Lower leg skin (tissue), 4 donors: ENCODE measurements at places on chromosomes 7 and 10.

DNA sequence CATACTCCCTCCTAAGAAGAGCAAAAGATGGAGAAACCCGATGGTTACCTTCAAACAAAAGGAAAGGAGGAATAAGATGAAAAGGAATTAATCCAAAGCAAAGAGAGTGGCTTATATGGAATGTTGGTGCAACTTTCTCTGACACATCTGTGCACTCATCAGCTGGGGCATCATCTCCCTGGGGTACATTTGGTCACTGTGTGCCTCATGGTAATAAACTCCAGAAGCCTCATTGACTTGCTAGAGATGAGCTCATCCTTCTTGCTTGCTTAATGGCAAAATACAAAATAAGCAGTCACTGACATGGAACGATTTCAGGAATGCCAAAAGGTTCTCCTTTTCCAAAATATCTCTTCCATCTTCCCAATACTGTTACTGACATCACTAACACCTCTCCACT is 22.5 kb downstream of the CAV1 start:
- DNase-seq, result no peak

DNA sequence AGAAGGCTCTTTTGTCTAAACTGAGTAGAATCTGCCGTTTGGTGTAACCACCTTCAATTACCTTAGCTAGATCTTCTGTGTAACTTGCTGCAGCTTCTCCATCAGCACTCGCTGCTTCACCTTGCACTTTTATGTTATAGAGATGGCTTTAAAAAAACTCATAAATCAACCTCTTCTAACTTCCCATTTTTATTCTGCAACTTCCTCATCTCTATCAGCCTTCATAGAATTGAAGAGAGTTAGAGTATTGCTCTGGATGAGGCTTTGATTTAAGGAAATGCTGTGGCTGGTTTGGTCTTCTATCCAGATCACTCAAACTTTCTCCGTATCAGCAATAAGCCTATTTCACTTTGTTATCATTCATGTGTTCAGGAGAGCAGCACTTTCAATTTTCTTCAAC is 1131.9 kb upstream of the CELF2 start:
- no peak for DNase-seq

GRCh38 chr7:36600869-36601530 is 123.3 kb downstream of the AOAH start:
- no peak for DNase-seq

- DNase-seq, result peak; percentile 37
Measured at GRCh38 chr7:158595068-158595467, 7.4 kb upstream of the PTPRN2 start.

DNA sequence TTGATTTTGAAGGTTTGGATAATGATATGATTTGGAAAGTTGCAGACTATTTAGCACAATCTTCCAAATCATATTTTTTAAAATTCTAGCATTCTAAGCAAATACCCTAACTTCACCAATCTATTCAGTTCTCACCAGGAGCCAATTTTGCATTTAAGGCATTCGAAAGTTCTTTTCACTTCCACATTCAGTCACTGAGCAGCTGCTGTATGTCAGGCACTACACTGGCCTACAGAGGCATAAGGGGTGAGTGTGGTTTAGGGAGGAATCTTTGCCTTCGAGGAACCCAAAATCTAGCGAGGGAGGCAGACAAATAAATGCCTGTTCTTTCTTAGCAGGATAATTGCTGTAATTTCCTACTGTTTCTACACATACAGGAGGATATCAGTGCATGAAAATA is 10.7 kb upstream of the UCN3 start:
- DNase-seq, result no peak

DNA sequence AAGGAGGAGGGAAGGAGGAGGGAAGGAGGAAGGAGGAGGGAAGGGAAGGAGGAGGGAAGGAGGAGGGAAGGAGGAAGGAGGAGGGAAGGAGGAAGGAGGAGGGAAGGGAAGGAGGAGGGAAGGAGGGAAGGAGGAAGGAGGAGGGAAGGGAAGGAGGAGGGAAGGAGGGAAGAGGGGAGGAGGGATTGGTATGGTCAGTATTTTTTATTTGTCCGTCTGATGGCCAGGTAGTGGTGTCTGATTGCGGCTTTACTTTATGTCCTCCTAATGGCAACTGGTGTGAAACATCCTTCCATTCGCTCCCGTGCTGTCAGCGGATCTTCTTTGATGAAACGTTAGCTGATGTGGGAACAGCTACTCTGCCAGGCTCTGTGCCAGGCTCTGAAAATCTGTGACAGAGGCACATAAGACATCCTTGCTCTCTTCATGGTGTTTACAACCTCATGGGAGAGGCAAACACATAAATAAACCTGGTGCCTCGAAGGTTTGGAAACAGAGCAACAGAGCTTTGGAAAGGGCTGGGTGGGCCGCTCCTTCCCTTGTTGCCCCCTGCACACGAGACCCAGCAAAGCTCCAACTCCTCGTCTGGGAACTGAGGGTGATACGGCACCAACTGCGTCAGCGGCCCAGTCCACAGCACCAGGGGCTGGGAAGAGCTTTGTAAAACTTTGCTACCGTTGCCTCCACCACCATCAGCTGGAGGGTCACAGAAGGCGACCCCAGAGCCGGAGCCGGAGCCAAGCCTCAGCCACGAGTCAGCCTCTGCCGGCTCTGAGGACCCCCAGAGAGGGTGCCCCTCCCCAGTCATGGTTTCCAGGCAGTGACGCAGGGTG is 40.3 kb downstream of the PDGFA start:
- no peak for DNase-seq
